ENCODE measurements at places on chromosomes 7 and 10.

DNA sequence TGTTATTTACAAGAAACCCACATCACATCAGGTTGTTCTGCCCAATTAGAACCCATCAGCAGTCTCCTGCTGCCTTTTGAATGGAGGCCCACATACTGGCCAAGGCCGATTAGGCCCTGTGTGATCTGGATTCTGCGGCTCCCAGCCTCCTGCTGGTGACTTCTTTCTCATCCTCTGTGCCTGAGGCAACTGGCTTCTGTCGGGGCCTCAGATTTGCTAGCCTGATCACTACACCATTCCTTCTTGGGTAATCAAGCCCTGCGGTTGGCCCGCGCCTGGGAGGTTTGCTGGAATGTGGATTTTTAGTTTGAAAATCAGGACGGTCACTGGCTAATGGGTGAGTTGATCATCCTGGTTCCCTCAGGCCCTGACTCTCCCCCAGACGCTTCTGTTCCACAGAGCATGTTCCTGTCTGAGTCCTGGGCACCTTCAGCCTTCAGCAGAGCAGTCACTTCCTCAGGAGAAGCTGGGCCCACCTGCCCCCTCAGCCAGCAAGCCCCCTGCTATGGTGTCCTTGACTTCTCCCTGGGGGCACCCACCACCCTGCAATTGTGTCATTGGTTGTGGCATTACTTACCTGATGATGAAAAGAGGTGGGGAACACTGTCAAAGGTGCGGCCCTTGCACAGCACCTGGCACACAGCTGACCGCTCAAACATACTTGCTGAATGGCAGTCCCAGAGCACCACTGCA, 207.6 kb downstream of the PHTF2 start:
- no peak for DNase-seq

- DNase-seq = no peak
Observed at GRCh38 chr10:102262744-102263370, 17.5 kb downstream of the GBF1 start.

- DNase-seq = no peak
Observed at GRCh38 chr10:109996225-109996624, 11.6 kb upstream of the ADD3 start.

- no peak for DNase-seq
Observed at GRCh38 chr10:70289739-70290138, 5.9 kb upstream of the NPFFR1 start.

GRCh38 chr7:93374345-93374940, 142.3 kb downstream of the VPS50 start:
- peak; percentile 30 for DNase-seq

- DNase-seq = peak; percentile 62
Observed at GRCh38 chr7:98617051-98617959, at the start of gene NPTX2. Gene NPTX2 (plus strand): TSS chr7:98617285. CDS start chr7:98617462, 177 bp downstream.

- no peak for DNase-seq
Observed at GRCh38 chr7:130360518-130360917, 15.9 kb downstream of the CPA5 start.

DNA sequence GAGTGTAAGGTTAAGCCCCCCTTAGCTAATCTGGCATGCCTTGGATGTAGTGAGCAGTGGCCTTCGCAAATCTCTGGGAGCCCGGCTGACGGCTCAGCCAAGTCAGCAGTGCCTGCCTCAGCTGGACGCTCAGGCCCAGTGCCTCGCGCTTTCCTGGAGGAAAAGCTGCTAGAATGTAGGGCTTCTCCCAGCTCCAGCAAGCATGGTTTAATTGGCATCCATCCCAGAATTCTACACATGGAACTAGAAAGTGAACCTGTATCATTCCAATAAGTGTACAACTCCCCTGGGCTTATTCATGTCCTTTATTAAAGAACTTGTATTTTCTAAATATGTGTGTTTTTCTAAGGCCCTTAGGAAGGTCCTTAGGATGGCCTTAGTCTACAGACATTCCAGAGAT, 287.8 kb upstream of the SHH start:
- DNase-seq = no peak

DNA sequence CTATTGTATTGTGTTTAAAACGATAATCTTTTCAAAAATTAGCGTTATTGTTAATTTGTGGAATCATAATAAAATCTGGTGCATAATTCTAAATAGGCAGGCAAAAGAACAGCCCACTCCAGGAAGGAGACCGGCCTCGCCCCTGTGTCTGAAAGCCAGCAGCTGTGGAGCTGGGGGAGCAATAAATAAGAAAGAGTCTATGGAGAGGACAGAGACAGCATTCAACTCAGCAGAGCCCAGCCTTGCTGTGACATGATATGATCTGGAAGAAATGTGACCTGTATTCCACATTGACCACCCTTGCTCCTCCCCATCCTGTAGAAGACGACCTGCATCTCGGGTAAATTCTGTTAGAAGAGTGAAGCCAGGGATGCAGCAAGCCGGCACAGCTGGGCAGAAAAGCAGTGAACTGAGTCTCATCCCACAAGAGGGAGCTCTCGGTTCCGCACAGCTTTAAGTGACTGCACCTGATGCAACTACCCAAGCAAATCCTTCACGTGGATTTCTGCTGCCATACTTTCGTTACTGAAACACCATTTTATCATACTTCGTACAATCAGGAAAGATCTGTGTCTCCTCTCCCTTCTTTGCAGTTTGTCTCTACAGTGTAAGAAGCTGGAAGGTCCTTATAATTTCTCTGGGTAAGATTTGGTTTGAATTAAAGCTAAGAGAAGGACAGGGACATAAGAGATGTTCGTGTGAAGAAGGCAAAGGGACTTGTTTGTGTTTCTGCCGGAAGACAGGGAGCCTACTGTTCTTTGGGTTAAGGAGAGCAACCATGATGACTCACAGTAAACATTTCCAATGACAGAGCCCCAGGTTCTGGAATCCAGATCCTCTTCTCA, 427.1 kb downstream of the GPAM start:
- DNase-seq = peak; percentile 9

GRCh38 chr7:47461161-47461560, 120.8 kb downstream of the TNS3 start:
- DNase-seq = no peak

DNA sequence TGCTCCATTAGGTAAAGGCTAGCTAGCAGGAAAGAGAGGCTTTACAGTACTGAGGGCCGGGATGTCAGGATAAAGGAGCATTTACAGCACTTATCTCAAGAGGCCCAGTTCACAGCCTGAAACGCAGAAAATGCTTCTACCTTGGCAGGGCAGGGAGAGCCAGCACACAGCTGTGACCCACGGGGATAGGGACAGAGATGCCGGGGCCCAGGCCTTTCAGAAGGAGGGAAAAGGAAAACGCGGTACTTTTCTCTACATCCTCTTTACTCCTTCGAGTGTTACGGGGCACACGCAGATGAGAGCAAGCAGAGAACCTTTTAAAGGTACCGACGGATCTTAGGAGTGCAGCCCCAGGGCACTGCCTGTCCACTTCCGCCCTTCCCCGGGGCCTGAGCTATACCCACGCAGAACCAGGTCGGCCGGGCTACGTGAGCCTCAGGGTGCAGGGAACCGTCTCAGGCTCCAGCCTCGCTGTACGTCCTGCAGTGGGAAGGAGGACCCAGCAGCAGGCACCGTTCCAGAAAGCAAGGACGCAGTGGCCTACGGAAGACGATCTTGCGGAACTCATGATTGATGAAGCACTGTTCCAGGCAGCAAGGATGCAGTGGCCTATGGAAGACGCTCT, 232.3 kb downstream of the ELFN1 start:
- no peak for DNase-seq

GRCh38 chr10:21873198-21873597, 130.3 kb downstream of the DNAJC1 start:
- no peak for DNase-seq

DNA sequence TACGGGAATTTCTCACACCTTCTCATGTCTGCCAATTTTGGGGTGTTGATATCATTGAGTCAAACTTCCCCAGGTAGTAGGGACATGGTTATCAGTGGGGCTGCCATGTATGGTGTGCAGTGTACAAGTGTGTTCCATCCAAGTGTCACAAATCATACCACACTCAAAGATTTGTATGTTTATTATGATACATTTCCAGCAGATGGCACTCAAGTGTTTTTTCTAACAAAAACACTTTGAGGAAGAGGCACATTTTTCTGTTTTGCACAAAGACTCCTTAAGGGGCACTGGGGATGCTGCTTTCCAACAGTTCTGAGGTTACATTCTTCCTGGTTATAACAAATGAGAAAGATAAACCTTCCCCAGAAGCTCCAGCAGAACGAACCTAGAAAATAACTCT, 414.5 kb downstream of the REEP3 start:
- DNase-seq = peak; percentile 8

- no peak for DNase-seq
Observed at GRCh38 chr7:92778972-92779371, 57.4 kb downstream of the CDK6 start.

DNA sequence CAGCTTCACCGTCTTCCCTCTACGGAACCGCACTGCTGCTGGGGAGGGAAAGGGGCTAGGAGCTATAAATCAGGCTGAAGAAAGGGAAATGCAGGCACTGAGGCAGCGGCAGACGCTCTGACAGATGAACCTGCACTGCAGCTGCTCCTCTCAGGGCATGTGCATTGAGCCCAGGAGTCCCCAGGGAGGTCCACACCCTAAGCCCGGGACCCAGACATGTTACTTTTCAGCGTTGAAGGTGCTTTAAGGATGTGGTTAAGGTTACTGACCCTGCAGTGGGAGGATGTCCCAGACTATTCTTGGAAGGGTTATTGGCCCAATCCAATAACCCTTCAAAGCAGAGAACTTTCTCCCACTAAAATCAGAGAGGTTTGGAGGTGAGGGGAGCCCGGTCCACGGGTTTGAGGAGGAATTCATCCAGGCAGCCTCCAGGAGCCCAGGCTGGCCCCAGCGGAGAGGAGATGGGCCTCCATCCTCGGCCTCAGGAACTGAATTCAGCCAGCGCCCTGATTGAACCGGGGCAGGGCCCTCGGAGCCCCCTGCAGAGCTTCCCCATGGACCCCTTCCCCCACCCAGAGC, 75.4 kb downstream of the ADARB2 start:
- no peak for DNase-seq

- no peak for DNase-seq
Observed at GRCh38 chr10:79181227-79181626, 112.5 kb downstream of the ZMIZ1 start.

DNA sequence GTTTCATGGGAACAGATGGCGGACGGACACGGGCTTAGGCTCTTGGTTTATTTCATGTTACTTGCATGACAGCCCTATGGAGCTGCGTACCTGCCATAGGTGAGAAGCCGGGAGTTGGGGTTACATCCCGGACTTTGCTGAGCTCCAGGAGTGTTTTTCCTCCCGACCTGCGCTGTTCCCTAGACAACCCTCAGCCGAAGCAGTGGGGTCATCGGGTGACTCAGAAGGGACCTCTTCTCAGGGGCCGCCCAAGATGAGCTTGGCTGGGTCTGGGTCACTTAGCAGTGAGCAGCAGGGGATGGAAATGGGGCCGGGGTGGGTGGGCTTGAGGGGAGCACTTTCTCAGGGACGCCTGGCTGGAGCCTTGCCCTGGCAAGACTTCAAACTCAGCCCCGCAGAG, 11.9 kb downstream of the CUX1 start:
- DNase-seq = no peak

GRCh38 chr10:112913661-112914287, 36.3 kb upstream of the TCF7L2 start:
- no peak for DNase-seq

DNA sequence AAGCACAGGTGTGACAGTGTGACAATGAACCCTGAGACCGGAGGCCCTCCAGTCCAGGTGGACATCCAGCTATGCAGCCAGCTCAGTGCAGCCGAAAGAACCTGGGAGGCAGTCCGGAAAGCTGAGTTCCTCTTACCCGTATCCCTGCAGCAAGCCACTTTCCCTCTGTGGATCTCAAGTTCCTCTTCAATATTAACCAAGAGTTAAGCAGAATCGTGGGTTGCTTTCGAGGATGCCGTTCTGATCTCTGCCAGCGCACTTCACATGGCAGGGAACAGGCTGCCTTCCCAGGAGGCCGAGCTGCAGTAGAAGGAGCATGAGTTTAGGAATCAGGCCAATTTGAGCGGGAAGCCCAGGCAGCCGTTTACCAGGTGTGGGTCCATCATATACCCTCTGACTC, 591.6 kb downstream of the SDK1 start:
- DNase-seq = no peak

DNA sequence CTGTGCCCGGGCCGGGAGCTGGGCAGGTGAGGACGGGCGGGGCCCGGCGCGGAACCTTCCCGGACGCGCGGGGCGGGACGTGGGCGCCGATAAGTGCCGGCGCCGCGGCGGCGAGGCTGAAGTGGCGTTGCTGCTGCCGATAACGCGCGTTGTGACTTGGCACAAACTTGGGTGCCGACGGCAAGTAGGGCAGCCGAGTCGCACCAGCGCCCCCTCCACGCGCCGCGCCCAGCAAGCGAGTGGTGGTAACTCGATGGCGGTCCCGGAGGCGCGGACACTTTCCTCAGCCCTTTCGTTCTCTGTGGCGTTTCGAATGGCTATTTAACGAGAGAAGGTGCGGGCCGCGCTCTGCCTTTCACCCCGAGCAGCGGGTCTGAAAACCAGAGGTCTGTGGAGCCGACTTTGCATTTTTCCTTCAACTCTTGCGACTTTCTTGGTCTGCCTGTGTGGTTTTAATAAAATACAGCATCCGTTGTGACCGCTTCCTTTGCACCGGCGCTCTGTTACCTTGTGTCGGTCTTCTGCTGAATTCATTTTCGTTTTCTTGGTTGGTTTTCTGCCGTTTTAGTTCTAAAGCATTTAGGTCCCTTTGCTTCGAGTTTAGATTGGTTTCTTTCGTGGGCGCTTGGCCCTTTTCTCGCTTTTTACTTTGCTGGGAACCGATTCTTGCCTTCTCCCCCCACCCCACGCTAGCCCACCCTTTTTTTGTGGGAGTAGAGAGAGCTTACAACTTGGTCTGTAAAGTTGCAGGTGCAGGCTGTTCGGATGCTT, 701 bp downstream of the STK17A start:
- peak; percentile 59 for DNase-seq

GRCh38 chr10:129793479-129793878, 170.6 kb downstream of the EBF3 start:
- no peak for DNase-seq

DNA sequence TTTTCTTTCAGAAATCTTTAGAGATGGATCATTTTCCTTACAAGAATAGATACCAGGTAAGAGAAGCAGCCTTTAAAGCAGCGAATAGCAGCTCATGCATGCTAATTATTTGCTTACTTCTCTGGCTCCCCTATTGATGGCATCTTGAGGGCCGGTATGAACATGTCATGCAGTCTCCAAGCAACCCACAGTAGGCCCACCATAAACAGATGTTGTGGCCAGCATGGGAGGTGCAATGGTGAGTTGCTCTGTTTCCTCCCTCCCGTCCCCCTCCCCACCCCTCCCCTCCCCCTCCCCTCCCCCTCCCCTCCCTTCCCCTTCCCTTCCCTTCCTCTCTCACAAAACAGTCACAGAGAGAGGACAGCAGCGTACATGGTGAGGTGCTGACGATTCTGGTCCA, 9.7 kb upstream of the ZNF273 start:
- DNase-seq = no peak
